Nephron progenitor cell (in vitro differentiated cells): ENCODE measurements at places on chromosomes 5 and 9.

DNA sequence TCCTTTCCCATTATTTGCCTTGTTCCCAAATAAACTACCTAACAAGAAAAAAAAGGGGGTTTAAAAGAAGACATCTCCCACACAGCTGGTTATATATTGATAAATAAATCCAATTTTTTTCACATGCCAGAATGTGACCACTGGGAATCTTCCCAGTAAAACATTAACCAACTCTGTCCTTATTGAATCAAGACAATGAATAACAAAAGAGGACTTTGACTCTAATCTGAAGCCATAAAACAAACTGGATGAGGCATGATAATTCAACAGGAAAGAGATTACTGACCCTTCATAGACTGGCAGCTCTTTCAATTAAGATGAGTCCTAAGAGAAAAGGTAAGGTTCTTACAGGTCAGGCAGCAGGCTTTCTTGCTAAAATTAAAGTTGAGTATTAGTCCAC lies 165.8 kb upstream of the CDH6 start:
- no peak overlapping the region for H3K27ac ChIP-seq
- H3K4me3 ChIP-seq = no peak overlapping the region
- no peaks in the 10 kb centered on the region for H3K36me3 ChIP-seq

DNA sequence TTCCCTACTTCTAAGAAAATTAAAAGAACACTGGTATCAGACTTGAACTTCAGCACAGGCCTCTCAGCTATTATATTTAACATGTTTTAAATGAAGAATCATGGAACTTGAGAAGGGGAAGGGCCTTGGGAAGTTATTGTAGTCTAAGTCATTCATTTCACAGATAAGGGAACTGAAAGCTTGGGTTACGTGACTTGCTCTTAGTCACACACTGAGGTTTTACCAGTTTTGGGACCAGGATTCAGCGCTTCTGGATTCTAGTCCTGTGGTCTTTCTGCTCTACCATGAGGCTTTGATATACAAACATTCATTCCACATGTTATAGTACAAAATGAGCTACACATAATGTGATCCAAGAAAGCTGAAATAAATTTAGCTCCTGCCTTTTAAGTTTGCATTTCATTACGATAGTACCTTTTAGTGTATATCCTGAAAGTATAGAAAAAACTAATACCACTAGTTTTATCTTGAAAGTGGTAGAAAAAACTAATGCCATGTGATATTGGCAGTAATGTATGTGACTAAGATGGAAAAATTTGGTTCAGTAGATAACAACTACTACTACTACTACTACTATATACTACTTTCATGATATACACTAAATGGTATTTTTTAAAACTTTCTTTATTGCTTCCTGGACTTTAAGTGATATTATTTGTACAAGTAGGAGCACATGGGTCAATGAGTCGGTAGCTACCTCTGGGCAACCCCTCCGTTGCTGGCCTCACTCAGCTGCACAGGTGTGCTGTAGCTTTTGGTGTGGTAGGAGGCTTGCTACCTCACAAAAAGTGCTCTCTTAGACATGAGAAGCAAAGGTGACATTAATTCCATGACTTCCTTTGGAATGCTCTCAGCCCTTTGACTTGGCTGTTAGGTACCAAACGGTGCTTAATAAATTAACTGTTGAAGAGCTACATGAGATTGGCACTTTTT lies 40.7 kb downstream of the F2RL2 start:
- no peak for DNase-seq
- H3K4me1 ChIP-seq = peaks cover 10% of the 10 kb centered on the region
- H3K27ac ChIP-seq = no peak overlapping the region
- H3K4me3 ChIP-seq = no peak overlapping the region

- DNase-seq = no peak
- H3K36me3 ChIP-seq = no peaks in the 10 kb centered on the region
- no peak overlapping the region for H3K4me3 ChIP-seq
- H3K4me1 ChIP-seq = peaks cover 11% of the 10 kb centered on the region
- no peak overlapping the region for H3K27ac ChIP-seq
Observed at GRCh38 chr5:7250004-7250403, 145.9 kb upstream of the ADCY2 start.

GRCh38 chr5:55597014-55597981 lies 62.5 kb upstream of the PLPP1 start:
- H3K4me3 ChIP-seq = no peak overlapping the region
- peaks cover 3% of the 10 kb centered on the region for H3K27me3 ChIP-seq
- no peaks in the 10 kb centered on the region for H3K36me3 ChIP-seq
- no peak for DNase-seq

DNA sequence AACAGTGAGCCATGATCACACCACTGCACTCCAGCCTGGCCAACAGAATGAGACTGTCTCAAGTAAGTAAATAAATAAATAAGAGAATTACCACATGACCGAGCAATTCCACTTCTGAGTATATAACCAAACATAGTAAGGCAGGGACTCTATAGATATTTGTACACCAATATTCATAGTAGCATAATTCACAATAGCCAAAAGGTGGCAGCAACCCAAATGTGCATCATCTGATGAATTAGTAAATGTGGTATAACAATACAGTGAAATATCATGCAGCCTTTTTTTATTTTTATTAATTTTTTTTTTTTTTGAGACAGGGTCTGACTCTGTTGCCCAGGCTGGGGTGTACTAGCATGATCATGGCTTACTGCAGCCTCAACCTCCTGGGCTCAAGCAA lies 33.1 kb downstream of the ALDH7A1 start:
- H3K4me3 ChIP-seq = no peak overlapping the region
- peaks cover 85% of the 10 kb centered on the region for H3K36me3 ChIP-seq
- peak overlapping the region; percentile 42 for H3K27ac ChIP-seq
- H3K27me3 ChIP-seq = no peaks in the 10 kb centered on the region
- DNase-seq = no peak

DNA sequence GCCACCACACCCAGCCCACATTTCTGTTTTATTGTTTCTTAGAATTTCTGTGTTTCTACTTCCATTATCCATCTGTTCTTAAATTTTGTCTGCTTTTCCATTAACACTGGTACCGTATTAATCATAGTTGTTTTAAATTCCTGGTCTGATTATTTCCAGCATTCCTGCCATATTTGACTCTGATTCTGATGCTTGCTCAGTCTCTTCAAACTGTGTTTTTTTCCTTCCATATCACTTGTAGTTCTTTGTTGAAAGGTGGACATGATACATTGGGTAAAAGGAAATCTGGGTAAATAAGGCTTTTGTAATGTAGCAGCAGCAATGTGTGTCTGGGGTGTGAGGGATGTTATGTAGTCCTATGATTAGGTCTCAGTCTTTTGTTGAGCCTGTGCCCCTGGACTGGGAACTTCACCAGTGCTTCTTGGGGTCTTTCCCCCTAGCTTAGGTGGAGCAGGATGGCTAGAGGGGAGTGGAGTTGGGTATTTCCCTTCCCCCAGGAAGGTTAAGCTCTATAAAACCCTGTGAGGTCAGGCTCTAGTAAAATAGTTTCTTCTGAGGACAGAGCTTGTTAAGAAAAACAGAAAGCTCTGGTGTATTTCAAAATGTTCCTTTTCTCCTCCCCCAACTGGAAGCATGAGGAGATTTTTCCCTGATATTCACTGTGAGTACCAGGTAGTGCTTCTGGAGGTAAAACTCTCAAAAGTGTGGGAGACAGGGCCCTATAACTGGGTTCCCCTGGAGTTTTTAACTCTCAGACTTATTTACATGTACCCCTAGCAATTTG lies 10.1 kb upstream of the TMOD1 start:
- no peaks in the 10 kb centered on the region for H3K4me1 ChIP-seq
- H3K4me3 ChIP-seq = no peak overlapping the region
- no peak overlapping the region for H3K27ac ChIP-seq
- no peak for DNase-seq
- peaks cover 22% of the 10 kb centered on the region for H3K27me3 ChIP-seq

GRCh38 chr5:54874337-54875021 lies 110.9 kb downstream of the ESM1 start:
- DNase-seq = no peak
- peaks cover 9% of the 10 kb centered on the region for H3K27me3 ChIP-seq
- no peaks in the 10 kb centered on the region for H3K36me3 ChIP-seq
- no peak overlapping the region for H3K4me3 ChIP-seq
- H3K27ac ChIP-seq = no peak overlapping the region
